Fibroblast of villous mesenchyme (primary cell): ENCODE measurements at places on chromosomes 6 and 20.

- DNase-seq = peak; percentile 3
Measured at GRCh38 chr20:61699495-61700374, 365.9 kb downstream of the TAF4 start.

GRCh38 chr6:153831350-153832078 is 207.5 kb upstream of the OPRM1 start:
- no peak for DNase-seq

DNA sequence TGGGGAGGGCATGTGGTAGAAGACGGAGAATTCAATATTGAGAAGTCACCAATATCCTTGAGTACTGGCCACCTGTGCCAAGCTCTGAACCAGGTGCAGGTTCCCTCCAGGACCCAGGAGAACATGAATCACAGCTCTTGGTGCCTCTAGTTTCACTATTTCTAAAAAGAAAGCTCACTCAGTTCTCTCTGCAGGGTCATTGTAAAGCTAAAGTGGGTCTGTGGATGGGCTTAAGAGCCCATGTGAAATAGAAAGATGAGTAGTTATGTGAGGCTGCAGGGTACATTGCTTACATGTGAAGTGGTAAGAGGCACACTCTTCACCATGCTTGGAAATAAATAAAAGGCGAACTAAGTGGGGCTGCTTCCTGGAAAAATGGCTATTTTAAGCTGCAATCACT is 43.6 kb downstream of the ZNF831 start:
- no peak for DNase-seq

GRCh38 chr6:152355166-152355565 is 282.0 kb downstream of the SYNE1 start:
- DNase-seq = no peak

DNA sequence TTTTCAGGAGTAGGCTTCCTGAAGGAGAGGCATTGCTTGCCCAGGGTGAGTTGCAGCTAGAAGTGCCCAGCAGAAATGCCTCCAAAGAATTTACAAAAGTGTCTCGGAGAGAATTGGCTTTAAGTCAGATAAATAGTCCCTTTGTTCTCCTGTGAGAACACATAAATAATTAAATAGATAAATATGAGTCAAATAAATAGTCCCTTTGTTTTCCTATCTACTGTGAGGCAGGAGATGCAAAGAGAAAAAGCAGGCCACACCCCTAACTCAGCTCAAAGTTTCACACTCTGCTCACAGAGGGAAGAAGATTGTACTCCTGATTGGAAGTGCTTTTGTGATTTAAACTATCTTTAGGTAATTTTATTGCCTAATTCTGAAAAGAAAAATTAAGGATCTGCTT is 180.7 kb upstream of the PRSS16 start:
- no peak for DNase-seq

DNA sequence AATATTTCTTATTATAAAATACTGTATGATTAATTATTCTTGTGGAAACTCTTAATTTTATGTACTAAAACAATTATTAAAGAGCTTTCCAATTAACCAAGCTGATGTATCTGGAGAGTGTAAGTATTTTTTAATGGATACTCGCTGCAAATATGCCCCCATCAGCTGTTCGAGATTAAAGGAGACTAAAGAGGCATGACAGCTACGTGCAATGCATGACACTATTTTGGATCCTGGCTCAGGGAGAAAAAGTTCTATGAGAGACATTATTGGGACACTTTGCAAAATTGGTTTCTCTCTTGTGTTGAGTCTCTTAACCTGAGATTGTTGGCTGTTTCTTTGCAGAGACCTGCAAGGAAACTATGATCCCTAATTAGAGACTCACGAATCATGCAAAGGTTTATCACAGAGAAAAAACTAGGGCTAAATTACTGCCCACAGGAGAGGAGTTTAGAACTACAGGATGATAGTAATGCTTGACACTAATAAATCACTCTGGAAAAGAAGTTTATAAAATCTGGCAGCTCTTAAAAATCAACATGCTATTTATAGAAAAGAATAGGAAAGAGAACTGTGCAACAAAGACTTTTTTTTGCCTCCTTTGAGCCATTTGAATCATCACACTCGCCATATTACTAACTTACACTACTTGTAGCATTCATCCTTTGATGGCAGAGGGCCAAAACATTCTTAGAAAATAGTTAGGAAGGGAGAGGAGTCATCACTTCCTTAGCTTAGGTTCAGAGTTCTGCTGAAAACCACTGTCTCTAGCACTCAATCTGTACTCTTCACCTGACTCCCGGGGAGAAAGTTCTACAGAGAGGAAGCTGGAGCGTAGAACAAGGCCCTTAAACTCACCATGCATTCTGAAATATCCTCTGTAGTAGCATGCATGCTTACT is 25.3 kb downstream of the NRN1 start:
- DNase-seq = no peak

DNA sequence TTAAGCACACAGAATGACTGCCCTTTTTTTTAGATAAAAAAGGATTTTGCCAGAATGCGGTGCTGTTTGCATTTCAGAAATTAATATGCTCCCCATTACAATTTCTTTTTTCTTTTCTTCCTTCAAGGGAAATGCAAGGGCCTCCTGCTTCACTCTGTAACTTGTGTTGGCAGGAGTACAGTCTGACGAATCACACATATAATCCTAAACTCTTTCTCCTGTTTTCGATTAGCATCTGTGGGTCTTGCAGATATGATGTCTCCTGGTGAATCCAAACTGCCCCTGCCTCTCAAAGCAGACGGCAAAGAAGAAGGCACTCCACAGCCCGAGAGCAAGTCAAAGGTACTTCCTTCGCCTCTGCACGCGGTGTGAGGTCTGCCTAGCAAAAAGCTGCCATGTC is 149.5 kb downstream of the TMEM242 start:
- no peak for DNase-seq

DNA sequence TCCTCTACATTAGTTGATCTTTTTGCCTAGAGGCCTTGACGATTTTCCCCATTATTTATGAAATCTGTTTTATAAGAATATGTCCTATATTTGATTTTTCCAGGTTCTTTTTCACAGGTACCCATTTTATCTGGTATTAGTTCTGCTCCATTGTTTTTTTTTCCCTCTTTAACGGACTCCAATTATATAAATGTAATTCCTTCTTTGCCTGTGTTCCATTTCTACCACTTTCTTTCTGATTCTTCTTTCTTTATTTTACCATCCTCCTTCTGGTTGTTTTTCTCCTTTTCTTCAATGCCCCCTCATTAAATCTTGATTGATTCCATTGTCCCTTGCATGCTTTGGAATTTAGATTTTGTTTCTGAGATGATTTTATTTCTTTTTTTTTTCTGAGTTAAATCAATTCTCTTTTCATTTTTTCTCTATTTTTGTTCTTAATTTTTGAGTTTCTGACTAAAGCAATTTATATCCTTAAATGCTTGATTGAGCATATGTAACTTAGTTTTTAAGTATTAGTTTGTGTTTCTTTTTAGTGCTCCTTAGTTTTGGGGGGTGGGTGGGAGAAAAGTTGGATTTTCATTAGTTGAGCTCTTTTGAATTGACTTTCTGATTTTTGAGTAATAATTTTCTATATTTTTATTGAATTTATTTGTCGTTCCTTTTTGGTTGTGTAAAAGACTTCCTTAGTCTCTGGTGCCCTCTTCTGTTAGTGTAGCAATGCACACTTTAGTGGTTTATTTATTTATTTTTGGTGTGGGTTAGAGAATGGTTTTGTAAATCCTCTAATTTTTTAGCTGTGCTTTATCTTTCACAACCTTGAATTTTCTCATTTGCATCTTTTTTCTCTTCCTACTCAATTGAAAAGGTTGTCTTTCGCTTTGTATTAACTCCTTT is 140.8 kb downstream of the FARS2 start:
- DNase-seq = peak; percentile 46

GRCh38 chr6:74976026-74976425 is 229.8 kb downstream of the COL12A1 start:
- DNase-seq = no peak
